Activated naive CD8-positive, alpha-beta T cell treated with anti-CD3 and anti-CD28 coated beads, Interleukin-2, amount 50 U/mL, for 24 hours (primary cell): ENCODE measurements at places on chromosomes 16 and 17.
A peak's percentile ranks its signal among the peaks of the same experiment; 100 is the strongest.

- no peak for DNase-seq
These were observed 133.3 kb downstream of the TMEM132E start for GRCh38 chr17:34712481-34713195.

DNA sequence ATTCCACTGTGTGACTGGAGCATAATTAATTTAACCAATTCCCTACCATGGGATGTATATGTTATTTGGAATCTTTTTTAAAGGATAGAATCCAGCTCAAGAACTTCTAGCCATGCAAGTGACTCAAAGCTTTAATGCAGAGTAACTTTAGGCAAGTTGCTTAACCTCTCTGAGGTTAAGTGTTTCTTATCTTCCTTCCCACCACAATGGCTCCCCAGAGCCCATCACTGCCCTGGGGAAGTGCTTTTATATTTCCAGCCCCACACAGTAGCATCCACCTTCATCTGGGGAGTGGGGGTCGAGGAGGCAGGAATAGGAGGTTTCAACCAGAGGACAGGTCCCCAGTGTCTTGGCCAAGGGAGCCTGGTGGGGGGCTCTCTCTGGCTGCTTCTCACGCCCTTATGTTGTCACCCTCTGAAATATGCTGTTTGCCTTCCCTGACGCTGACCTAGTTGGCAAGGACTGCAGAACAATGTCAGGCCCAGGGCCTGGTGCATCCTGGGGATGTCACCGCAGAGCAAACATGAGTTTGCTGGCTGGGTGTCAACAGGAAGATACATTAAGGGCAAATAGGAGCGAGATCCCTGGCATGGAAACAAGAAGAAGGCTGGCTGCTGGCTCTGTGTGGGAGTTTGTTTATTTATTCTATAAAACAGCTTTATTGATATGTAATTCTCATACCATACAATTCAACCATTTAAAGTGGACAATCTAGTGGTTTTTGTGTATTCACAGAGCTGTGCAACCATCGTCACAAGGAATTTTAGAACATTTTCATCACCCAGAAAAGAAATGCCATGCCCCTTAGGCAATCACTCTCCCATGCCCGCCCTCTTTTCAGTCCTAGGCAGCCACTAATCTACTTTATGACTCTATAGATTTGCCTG, 46.6 kb upstream of the WSB1 start:
- DNase-seq: no peak

DNA sequence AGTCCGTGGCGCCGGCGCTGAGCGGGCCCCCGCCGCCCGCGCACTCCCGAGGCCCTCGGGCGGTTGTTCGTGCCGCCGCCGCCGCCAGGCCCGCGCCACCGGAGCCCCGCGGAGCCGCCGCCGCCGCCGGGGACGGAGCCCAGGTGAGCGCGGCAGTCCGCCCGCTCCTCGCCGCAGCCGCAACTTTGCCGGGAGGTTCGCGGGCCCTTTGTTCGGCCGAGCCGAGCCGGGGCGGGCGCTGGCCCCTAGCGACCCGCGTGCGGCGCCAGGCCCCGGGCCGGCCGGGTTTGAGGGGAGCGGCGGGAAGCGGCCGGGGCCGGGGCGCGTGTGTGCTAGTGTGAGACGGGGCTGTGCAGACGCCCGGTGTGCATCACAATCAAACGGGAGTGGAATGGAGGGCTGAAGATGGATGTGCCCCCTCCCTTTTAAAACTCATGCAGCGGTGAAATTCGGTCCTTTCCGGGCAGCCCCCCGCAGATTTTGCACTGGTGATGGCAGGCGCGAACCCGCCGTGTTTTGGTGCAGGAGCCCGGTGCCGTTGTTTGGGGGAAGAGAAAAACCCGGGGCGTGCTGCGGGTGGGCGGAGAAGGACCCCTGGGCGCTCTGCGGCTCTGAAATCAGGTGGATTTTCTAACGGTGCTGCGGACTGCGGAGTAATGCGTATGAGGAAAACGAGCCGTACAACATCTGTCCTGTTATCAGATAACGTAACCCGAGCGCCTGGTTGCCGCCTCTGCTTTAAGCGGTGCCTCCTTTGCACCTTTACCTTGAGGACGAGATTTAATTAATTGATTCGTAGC, 823 bp downstream of the TNRC6C start:
- peak; percentile 36 for DNase-seq

GRCh38 chr16:12356632-12357340, 380.3 kb downstream of the SNX29 start:
- no peak for DNase-seq

- no peak for DNase-seq
These were observed 54.0 kb downstream of the GAS7 start for GRCh38 chr17:10144456-10144855.

DNA sequence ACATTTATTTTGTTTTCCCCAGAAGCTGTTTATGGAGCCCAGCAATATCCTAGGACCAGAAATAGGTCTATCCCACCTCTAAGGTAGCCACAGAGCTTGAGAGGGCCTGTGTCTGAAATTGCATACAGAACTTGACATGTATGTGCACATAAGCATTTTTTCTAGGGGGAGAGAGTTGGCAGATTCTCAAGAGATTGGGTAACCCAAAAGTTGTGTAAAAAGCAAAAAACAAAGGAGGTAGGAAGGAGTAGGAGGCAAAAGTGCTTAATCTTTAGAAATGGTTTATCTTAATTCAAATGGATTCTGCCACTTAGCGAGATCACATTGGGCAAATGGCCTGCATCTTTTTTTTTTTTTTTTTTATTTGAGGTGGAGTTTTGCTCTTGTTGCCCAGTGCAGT, 3.5 kb downstream of the PLK1 start:
- no peak for DNase-seq

GRCh38 chr16:10616419-10616755, 36.0 kb upstream of the EMP2 start:
- DNase-seq: no peak

- DNase-seq: no peak
These were observed 208.2 kb upstream of the CHMP6 start for GRCh38 chr17:80783486-80783885.

DNA sequence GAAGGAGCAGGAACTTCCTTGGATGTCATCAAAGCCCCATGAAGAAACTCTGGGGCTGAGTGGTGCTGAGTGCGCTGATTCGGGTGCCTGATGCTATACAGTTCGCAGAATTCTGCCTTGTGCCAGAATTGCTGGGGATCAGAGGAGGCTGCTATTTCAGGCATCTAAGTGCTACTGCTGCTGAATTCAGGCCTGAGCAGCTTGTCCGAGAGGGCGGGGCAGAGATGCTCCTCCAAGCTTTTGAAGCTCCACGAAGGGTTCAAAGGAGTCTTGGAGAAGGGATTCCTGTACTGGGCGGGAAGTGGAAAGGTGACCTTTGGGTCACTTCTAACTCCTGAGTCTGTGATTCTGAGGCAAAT, 227.8 kb downstream of the CCDC182 start:
- DNase-seq: no peak

GRCh38 chr16:89973654-89974335, 25.2 kb downstream of the DEF8 start:
- DNase-seq: no peak

- DNase-seq: peak; percentile 79
These were observed 977 bp upstream of the ZNF778 start for GRCh38 chr16:89216315-89217137.
